Mammary epithelial cell (primary cell): ENCODE measurements at places on chromosomes 1 and 21.

GRCh38 chr1:228018125-228018398 is 11.3 kb downstream of the WNT3A start:
- no peak for DNase-seq

- no peak for DNase-seq
These were observed 56.6 kb upstream of the CR2 start for GRCh38 chr1:207397525-207397926.

DNA sequence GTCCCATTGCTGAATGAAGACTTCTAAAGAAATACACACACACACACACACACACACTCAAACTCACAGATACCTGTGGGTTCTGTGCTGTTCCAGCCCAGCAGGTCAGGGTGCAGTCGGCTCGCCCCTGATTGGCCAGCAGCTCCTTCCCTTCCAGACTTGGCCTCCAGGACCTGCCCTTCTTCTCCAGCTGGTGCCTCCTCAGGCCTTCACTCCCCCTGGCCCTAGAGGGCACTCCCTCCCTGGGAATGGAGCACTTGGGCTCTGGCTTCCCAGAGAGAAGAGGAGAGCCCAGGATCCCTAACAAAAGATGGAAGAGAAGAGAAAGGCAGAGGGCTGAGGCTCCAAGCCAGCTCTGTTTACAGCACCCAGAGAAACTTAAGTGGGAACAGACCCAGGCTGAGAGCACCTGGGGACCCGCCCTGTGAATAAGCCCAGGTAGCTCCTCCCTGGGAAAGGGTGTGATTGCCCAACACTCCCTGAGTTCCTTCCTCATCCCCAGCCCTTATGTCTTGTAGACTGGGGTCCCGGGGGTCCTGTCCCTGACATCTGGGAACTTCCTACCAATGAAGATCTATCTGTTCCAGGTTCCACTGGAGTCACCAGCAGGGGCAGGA is at the start of gene PGLYRP3:
Gene PGLYRP3, minus strand, starts transcription at position 383 of the 617 bp plus-strand sequence. CDS start 2,287 bp downstream, outside the sequence.
- peak; percentile 56 for DNase-seq

DNA sequence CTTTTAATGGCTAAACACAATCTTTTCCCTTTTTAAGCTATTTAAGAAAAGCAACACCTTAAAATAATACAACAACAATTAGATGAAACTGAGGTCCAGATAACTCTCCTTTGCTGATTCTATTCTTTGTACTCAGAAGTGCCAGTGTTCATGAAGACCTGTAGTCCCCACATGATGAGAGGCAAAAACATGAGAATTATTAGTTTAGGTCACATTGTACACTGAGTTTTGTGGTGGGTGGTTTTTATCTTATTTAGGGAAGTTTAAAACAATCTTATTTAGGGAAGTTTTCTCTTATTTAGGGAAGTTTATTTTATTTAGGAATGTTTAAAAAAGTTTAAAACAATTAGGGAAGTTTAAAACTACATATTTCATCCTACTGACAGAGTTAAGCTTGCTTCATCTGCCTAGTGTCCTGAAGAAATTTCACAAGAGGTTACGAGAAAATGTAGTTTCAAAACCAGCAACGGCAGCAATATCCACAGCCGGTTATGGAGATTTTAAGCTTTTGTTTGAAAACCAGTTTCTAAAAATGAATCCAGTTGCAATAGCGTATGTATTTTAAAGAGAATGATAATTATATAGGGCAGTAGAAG is 7.8 kb upstream of the OR14I1 start:
- DNase-seq, result no peak

DNA sequence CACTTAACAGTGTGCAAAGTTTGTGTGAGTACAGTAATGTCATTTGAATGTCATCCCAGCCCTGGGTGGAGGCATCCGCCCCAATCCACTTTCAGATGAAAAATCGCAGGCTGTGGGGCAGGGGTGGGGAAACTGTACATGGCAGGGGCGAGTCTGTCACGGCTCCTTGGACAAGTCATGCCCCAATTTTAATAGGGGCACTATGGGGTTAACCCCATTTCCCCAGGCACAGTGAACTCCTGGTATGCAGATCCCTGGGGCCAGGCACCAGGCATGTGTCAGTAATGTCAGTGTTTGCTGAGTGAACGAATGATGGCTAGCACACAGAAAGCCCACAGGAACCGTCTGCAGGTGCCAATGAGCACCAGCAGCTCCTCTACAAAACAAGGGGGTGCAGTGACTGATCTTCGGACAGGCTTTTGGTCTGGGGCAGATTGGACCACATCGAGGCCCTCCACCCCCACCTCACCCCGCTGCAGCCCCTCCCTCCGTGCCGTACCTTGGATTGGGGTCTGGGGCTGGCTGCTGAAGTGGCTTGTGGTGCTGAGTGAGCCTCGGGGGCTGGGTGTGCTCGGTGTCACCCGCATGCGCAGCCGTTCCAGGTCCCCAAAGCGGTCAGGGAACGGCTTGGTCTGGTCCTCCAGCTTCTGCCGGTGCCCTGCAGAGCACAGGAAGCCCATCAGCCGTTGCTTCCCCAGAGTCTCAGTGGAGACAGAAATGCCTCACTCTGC is 23.2 kb downstream of the RUNX3 start:
- DNase-seq, result no peak

- DNase-seq, result no peak
These were observed 308.5 kb downstream of the MRPL39 start for GRCh38 chr21:25298512-25299491.

GRCh38 chr1:197850042-197850441 is 52.4 kb upstream of the C1orf53 start:
- no peak for DNase-seq

DNA sequence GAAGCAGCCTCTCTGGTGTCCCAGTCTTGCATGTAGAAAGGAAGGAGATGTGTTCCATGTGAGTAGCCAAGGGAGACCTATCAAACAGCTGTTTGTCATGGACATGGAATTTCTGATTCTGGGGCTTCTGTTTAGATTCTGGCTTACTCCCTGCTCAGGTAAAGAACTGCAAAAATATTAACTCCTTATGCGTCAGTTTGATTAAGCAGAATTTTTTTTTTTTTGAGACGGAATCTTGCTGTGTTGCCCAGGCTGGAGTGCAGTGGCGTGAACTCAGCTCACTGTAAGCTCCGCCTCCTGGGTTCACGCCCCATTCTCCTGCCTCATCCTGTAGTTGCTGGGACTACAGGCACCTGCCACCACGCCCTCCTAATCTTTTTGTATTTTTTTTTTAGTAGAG is 6.8 kb downstream of the ARV1 start:
- DNase-seq, result no peak

GRCh38 chr21:35035581-35035980 is 13.5 kb downstream of the RUNX1 start:
- DNase-seq, result no peak

- DNase-seq, result no peak
These were observed 5.8 kb upstream of the RUNX3 start for GRCh38 chr1:24935615-24936484.

- no peak for DNase-seq
These were observed 24.0 kb upstream of the SPOCD1 start for GRCh38 chr1:31839662-31840343.

- DNase-seq, result no peak
These were observed 19.3 kb downstream of the HS2ST1 start for GRCh38 chr1:86933562-86934377.

DNA sequence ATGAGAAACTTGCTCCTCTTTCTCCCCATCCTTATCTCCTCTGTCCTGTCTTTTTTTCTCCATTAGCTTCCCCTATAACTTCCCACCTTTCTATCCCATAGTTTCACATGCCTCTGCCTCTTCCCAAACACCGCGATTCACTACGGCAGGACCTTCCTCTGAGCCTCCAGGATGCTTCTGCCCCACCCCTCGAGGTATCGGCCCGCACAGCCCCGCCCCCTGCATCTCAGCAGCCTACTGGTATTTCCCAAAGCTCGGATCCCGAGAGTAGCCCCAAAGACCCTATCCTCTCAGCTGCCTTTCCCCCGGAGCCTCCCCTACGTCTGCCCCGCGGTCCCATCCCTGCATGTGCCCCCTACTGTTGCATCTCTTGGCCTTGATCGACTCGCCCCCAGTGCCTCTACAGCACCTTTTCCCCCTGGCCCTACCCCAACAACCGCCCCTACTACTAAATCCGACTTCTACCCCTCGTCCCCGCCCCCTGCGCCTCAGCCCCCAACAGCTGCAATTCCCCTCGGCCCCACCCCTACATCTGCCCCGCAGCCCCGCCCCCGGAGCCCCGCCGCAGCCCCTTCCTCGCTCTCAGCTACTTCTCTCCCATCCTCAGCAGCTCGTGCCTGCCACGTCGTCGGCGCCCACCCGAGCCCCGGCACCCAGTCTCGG is 512 bp downstream of the PIAS3 start:
- peak; percentile 43 for DNase-seq

GRCh38 chr21:44913425-44914175 is 7.1 kb downstream of the ITGB2 start:
- no peak for DNase-seq

- DNase-seq, result peak; percentile 48
These were observed 162.7 kb downstream of the PIGK start for GRCh38 chr1:77056525-77056924.

DNA sequence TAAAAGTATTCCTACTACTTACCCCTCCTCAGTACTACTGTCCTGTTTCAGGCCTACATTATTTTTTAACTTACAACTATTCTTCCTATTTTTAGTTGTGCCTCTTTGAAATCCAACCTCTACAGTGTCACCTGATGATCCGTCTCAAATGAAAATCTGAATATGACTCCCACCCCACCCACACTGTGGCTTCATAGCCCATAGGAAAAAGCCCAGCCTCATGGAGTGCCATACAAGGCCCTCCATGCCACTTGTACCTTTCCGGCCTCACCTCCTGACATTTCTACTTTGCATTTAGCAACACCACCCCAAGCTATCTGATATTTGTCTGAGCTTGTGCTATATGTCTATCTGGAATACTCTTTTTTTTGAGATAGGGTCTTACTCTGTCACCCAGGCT is 49.3 kb downstream of the TRAF5 start:
- no peak for DNase-seq

DNA sequence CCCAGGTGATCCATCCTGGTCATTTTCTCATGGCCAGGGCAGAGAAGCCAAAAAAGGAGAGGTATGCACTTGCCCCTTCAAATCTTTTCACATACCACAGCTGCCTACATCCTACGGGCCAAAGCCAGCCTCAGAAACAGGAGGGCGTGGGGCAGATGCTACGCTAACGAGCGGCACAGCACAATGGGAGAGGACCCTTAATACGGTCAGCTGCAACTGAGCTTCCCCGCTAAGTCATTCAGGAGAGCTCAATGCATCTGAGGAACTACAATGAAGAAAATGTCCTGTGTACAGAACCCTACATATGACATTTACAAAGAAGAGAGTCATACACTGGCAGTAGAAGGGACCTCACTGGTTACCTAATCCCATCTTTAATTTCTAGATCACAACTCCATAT is 78.2 kb downstream of the PGBD5 start:
- no peak for DNase-seq

DNA sequence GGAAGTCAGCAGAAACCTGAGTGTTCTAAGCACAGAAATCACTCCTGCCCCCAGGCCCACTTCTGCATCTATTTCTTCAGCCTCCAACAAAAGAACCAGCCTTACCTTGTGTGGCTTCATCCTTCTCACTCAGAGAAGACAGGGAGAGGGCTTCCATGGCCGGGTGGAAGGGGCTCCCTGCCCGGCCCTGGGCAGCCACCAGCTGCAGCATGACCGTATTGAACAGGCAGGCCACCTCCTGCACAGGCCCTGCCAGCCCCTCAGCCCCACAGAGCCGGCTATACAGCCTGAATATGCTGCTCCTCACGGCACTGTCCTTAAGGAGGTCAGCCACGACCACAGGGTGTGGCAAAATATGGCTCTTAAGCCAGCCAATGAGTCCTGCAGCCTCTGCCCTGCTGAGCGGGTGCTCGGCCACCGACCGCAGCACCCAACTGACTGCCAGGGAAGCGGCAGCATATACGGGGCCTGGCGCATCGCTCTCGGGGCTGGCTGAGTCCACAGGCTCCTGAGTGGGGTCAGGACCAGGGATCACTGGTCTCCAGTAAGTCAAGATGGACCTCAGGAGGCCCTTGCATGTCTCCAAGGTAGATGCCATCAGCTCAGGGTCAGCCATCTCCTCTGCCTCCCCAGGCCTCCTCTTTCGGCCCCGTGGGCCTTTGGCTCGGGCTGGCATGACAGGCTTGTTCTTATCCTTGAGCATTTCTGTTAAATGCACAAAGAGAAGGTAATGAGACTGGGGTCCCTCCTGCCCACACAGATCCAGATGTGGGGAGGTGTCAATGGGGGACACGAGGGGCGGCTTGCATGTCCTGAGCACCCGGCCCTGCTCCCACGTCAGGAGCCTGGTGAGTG is 17.9 kb downstream of the MRAP start:
- DNase-seq, result no peak

- peak; percentile 56 for DNase-seq
These were observed 70.4 kb upstream of the SAMSN1 start for GRCh38 chr21:14616380-14617039.

GRCh38 chr1:61162520-61163258 is 80.3 kb downstream of the NFIA start:
- no peak for DNase-seq

DNA sequence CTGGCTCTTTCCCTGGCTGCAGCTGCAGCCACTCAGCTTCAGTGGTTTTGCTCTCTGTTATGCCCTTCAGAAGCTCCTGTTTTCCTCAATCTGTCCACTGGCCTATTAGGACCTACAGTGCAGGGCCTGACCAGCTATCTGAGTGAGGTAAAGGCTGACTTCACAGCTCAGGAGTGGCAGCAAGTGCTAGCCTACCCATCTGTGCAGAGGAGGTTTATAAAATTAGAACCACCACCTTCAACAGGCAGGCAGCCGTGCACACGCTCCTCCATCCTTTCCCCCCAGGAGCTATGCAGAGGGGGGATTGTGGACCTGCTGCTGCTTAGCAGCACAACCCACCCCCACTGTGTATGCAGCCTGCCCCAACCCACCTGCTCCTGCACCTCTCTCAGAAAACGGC is 8.3 kb downstream of the ADAR start:
- DNase-seq, result no peak

DNA sequence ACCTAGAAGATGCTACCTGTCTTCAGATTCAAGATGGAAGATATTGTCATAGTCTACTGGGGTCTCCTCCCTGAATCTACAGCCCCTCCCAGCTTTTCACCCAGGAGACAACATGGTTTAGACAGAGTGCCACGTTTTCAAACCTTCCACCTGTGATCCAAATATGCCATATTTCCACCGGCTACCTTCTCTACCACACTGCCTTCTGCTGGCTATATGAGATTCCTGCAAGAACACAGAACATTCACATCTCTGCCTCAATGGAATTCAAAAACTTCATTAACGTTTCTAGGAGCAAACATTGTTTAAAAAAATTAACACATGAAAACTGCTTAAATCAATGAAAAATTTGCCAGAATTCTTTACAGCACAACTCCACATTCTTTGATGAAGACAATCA is 12.9 kb upstream of the LELP1 start:
- DNase-seq, result peak; percentile 35
